Mesendoderm (in vitro differentiated cells): ENCODE measurements at places on chromosomes 2 and 18.
A peak's percentile ranks its signal among the peaks of the same experiment; 100 is the strongest.

GRCh38 chr2:240508832-240509545, 48.8 kb downstream of the ANKMY1 start:
- DNase-seq, result no peak
- no peak overlapping the region for H3K4me3 ChIP-seq
- no peaks in the 10 kb centered on the region for H3K36me3 ChIP-seq
- no peaks in the 10 kb centered on the region for H3K27me3 ChIP-seq

DNA sequence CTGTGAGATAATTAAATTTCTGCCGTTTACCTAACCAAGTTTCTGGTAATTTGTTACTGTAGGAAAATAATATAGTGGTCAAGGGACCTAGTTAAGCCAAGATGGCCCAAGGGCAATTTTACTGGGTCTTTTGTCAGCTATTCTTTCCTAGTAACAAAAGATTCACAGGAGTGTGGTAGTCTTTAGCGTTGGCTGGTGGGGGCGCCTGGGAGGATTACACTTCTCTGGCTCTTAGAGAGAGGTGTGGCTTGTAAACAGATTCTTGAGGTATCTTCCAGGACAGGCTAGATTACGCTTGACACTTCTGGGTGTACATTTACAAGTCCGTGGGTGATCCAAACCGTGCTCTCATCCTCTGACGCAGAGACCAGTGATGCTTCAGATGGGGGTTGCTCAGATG, 3.3 kb upstream of the ACOXL start:
- no peak overlapping the region for H3K4me3 ChIP-seq
- H3K27ac ChIP-seq, result no peak overlapping the region
- no peaks in the 10 kb centered on the region for H3K36me3 ChIP-seq
- DNase-seq, result peak; percentile 51
- H3K27me3 ChIP-seq, result peaks cover 8% of the 10 kb centered on the region
- H3K4me1 ChIP-seq, result no peaks in the 10 kb centered on the region

DNA sequence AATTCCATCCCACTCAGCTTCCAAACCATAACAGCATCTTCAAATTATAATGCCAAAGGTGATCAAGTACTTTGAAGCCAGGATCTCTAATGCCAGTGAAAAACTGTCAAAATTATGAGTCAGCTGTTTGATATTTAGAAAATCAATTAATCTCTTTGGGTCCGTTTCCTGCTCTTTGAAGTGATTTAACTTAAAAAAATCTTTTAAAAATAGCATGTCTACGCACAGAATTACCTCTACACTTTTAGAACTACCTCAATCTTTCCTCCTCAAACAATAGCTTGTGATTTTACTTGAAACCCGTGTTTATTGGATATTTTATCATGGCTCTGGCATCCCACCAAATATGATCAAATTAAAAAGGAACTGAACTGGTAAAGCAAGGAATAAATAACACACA, 31.3 kb upstream of the TANK start:
- no peaks in the 10 kb centered on the region for H3K36me3 ChIP-seq
- H3K27ac ChIP-seq, result no peak overlapping the region
- DNase-seq, result no peak

DNA sequence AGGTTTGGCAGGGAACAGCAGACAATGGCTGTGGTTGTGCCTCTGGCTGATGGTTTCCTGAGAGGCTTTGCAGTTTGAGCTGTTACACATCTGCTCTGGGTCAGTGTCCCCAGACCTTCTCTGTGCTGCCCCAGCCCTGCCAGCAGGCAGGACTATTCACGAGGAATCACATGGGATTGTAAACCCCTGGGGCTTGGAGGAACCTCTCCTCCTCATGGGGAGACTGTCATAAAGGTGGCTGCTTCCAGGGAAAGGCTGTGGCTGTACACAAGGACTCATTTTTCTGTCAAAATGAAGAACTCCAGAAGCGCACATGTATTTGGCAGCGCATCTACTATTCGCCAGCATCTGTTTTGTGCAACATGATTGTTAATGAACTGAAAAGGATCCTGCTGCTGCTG, 142.6 kb upstream of the CYP1B1 start:
- H3K36me3 ChIP-seq, result no peaks in the 10 kb centered on the region
- H3K4me1 ChIP-seq, result peaks cover 5% of the 10 kb centered on the region
- no peak for DNase-seq
- H3K4me3 ChIP-seq, result no peak overlapping the region
- H3K27me3 ChIP-seq, result no peaks in the 10 kb centered on the region

DNA sequence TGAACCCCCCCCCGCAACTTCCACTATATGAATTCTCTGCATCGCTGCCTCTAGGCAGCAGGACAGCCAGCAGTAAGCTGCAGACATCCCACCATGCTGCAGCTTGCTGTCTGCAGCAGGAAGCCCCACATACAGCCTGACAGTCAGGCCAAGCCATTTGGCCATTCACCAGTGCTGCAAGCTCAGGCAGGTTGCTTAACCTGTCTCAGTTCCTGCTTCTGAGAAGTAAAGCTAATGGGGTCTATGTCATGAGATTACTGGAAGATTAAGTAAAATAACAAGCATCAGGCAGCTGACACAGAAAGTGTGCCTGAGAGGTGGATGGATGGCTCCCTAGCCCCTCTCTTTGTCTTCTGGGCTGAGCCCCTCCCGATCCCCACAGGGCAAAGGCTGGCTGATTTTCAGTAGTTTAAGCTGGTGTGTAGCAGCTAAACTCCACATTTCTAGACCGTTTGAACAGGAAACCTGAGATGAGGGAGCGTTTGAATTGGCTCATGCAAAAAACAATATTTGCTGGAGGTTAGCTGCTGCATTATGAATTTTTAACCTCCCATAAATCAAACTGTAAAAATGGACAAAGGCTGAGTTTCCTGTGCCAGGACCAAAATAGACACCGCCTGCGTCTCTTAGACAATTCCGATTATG, 193.8 kb upstream of the ARL4C start:
- H3K27ac ChIP-seq, result no peak overlapping the region
- no peaks in the 10 kb centered on the region for H3K36me3 ChIP-seq
- no peak overlapping the region for H3K4me3 ChIP-seq
- H3K27me3 ChIP-seq, result no peaks in the 10 kb centered on the region
- DNase-seq, result no peak

DNA sequence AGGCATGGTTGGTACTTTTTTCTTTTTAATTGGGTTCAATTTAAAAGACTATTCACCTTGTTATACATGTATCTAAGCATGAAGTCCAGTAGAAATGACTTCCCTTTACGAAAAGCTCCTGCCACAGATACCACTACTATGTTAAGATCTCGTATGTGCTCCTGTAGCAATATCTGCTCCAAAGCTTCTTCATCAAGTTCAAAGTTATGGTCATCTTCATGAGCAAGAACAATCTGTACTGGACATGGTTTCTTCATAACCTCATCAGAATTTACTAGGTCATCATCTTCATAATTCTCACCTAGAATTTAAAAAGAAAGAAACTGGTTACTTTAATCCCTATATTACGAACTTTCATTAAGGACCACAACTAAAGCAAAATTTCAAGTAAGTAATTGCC, 33.9 kb downstream of the ATL2 start:
- H3K27me3 ChIP-seq, result no peaks in the 10 kb centered on the region
- H3K27ac ChIP-seq, result no peak overlapping the region
- no peak overlapping the region for H3K4me3 ChIP-seq
- no peaks in the 10 kb centered on the region for H3K36me3 ChIP-seq

GRCh38 chr2:86541334-86541733, 21.9 kb downstream of the CHMP3 start:
- H3K27me3 ChIP-seq, result no peaks in the 10 kb centered on the region
- H3K36me3 ChIP-seq, result no peaks in the 10 kb centered on the region
- no peak for DNase-seq
- no peak overlapping the region for H3K4me3 ChIP-seq
